ENCODE measurements at places on chromosomes 12 and 14. TPM values are rescaled to one million over a fixed set of nuclear protein-coding genes. Genes with fewer than 3 reads are reported as not detected.

DNA sequence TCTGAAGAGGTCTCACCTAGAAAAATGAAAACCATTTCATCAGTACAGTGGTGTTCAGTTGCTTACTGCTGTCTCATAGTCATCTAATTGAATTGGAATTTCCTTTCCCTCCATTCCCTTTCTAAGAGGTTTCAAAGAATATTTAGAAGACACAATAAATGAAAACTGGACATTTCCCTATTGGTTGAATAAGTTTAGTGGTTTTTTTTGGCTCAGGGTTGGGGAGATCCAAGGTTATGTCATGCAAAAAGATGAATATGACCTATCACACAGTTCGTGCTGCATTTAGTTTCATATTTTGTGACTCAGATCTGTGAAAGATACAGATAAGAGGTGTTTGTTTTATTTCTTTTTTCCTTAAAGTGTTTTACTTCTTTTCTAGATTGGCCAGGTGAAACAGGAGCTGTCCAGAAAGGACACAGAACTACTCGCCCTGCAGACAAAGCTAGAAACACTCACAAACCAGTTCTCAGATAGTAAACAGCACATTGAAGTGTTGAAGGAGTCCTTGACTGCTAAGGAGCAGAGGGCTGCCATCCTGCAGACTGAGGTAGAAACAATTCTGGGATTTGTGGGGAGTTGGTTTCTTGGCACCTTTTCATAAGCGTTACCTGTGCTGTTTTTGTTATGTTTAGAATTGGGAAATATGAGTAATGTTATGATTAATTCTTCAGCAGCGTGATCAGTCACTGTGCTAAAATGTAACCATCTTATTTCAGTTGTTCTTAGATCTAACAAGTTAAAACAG, 124.6 kb downstream of the ERC1 start:
- DNase-seq = no peak

GRCh38 chr14:55926007-55926406, 192.2 kb upstream of the PELI2 start:
- DNase-seq = no peak

DNA sequence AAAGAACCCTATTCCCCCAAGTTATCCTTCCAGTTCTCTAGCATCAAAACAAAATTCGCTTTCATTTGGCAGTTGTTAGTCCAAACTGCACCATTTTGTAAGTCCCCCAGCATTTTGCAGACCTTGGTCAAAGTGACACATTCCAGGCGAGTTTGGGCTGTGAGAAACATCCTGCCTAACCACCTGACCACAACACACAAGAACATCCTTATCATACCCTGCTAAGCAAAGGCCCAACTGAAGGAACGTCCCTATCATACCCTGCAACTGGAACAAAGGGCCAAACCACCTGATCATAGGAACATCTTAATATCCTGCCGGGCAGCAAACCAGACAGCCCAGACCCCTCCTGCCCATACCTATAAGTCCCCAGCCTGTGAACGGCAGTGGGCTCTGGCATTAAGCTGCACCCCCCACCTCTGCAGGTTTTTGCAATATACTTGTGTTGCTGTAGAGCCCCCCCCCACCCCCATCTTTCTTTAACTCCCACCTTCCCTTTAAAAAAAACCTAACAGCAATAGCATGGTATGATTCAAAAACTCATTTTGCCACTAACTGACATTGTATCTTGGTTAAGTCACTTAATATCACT, 2.7 kb downstream of the PCNX4 start:
- peak; percentile 75 for DNase-seq

- no peak for DNase-seq
These were observed 2.1 kb downstream of the VRTN start for GRCh38 chr14:74350211-74350927.

DNA sequence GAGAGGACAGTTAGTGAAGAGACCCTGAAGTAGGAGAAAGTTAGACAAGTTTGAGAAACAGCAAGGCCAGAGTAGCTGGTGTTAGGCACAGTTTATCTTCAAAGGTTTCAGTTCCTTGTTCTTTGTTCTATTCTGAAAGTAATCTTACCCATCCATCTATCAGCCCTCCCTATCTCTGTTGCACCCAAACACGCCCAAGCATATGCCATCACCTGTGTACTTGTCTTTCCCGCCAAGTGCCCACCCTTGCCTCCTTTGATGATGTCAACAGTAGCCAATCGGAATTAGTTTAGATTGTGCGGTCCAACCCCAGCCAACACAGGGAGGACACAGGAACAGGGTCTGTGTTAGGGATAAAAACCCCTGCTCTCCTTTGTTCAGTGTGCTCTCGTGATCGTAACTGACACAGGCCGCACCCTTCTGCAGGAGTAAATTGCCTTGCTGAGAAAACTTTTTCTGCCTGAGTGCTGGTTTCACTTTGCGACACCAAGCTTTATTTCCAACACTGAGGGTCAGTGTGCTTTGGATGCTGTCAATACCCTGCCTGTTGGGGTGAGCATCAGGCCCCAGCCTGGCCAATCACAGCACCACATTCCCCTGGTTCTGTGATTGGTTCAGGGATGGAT, 4.7 kb upstream of the TMEM229B start:
- no peak for DNase-seq

GRCh38 chr14:85402569-85403162, 127.3 kb upstream of the FLRT2 start:
- DNase-seq = no peak

DNA sequence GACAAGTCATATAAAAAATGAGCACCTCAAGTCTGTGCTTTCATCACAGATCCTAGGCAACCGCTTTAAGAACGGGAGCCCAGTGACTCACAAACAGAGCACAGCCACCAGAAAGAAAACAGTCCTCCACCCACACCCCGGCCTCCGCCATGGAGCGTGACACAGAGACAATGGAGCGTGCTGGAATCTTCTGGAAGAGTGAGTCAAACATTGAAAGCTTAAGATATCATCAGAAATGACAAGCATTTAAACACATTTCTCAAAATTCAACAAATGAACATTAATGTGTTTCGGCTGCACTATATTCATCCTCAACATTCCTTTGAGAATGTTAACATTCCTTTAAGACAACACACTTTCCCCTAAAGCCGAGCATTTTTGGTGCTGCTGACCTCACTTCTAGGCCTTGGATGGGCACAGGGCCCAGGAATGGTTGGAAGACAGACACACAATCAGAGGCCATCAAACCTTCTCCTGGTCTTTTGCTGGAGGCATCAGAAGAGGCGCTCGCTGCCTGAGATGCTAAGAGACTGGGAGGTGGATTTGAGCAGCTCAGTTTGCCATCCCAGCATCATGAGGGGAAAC, 23.6 kb upstream of the TMEM132D start:
- no peak for DNase-seq

DNA sequence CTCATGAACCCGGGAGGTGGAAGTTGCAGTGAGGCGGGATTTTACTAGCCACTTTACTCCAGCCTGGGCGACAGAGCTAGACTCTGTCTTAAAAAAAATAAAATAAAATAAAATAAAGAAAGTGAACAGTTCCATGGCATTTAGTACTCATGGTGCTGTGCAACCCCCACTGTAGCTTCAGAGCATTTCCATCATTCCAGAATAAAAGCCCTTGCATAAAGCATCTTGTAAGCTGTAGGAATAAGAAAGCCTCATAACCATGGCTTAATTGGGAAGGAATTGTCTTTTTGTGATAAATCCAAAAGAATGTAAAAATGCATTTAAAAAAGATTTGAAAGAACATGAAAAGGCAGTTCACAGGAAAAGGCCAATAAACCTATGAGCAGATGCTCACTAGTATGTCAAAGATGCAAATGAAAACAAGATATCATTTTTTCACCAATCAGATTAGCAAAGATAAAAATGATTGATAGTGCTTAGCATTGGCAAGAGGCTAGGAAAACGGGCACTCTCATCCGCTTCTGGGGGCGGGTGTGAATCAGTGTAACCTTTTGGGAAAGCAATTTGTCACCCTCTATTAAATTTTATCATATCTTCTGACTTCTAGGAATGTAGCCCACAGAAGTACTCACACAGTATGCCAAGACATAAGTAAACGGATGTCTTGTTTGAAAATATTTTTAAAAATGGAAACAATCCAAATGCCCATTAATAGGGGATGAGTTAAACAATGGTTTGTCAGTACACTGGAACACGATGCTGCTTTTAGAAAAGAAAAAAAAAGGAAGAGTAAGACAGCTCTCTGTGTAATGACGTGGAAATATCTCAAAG, 46.6 kb downstream of the CFAP251 start:
- DNase-seq = peak; percentile 33

GRCh38 chr12:51265024-51265423, 5.2 kb downstream of the SMAGP start:
- DNase-seq = no peak

DNA sequence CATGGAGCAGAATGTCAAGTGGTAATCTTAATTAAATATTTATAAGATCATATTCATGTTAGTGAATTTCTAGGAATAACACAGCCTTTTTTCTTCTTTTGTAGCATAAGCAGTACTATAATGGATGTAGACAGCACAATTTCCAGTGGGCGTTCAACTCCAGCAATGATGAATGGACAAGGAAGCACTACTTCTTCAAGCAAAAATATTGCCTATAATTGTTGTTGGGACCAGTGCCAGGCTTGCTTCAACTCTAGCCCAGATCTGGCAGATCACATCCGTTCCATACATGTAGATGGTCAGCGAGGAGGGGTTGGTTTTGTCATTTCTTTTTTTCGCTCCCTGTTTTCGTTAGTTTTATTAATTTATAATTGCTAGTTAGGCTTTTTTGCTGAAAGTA, 23.1 kb downstream of the AEBP2 start:
- no peak for DNase-seq

Gene SSPN
- 11.6 TPM for total RNA-seq

Gene CLMN
- 0.43 TPM for total RNA-seq

Gene IL31
- total RNA-seq = not detected

Gene KRT73
- not detected for total RNA-seq

Gene PARP2
- total RNA-seq = 12.5 TPM

Gene PAH
- not detected for total RNA-seq
